ENCODE measurements at places on chromosomes 6 and 20. TPM values are rescaled to one million over a fixed set of nuclear protein-coding genes. Genes with fewer than 3 reads are reported as not detected.

C4A gene
- 4.0 TPM for total RNA-seq

GJA10 gene
- not detected for total RNA-seq

OR2J3 gene
- not detected for total RNA-seq

DNAH8 gene
- 0.05 TPM for total RNA-seq

COX4I2 gene
- total RNA-seq = not detected

ABHD16B gene
- total RNA-seq = not detected

SLC16A10 gene
- total RNA-seq = 2.8 TPM

PDYN gene
- total RNA-seq = not detected

RNF182 gene
- total RNA-seq = not detected

SAPCD1 gene
- 16.7 TPM for total RNA-seq

TCP11 gene
- not detected for total RNA-seq

LGSN gene
- not detected for total RNA-seq

TXNDC5 gene
- total RNA-seq = 121 TPM

C6orf141 gene
- not detected for total RNA-seq

HS3ST5 gene
- not detected for total RNA-seq

- H3K4me1 ChIP-seq = peaks cover 17% of the 10 kb centered on the region
- no peak for DNase-seq
- H3K36me3 ChIP-seq = peaks cover 6% of the 10 kb centered on the region
- H3K27ac ChIP-seq = no peak overlapping the region
Observed at GRCh38 chr6:159714404-159714803, 12.9 kb upstream of the WTAP start.

GRCh38 chr6:95967594-95967993 lies 48.2 kb upstream of the FUT9 start:
- H3K27me3 ChIP-seq = no peaks in the 10 kb centered on the region
- H3K4me1 ChIP-seq = no peaks in the 10 kb centered on the region
- no peak overlapping the region for H3K4me3 ChIP-seq
- no peaks in the 10 kb centered on the region for H3K36me3 ChIP-seq
- no peak for DNase-seq
- no peak overlapping the region for H3K27ac ChIP-seq

DNA sequence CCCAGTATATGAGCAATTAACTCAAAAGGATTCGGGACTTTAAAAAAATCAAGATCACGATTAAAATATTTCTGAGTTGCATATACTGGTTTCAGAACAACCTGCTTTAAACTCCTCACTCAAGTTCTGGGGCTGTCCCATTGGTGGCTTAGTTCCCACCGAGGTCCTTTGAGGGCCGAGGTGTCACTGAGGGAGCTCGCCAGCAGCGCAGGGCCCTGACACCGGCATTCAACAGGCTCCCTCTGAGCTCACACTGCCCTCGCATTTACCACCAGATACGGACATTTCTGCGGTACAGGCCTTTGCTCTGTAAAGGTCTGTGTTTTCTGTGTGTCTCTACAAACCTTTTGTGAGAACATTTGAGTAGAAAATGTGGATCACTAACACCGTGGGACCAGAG lies 24.4 kb upstream of the BNIP5 start:
- H3K36me3 ChIP-seq = peaks cover 4% of the 10 kb centered on the region
- H3K4me1 ChIP-seq = peaks cover 39% of the 10 kb centered on the region
- DNase-seq = no peak
- peaks cover 10% of the 10 kb centered on the region for H3K27me3 ChIP-seq
- H3K4me3 ChIP-seq = no peak overlapping the region

GRCh38 chr6:108720827-108721226 lies 127.4 kb upstream of the ARMC2 start:
- no peaks in the 10 kb centered on the region for H3K36me3 ChIP-seq
- no peaks in the 10 kb centered on the region for H3K4me1 ChIP-seq

GRCh38 chr6:124867121-124867520 lies 95.1 kb upstream of the RNF217 start:
- no peaks in the 10 kb centered on the region for H3K4me1 ChIP-seq
- H3K36me3 ChIP-seq = no peaks in the 10 kb centered on the region
- no peak overlapping the region for H3K27ac ChIP-seq
- no peak for DNase-seq

GRCh38 chr6:139150920-139151319 lies 16.0 kb downstream of the HECA start:
- H3K27ac ChIP-seq = peak overlapping the region; percentile 88
- H3K4me3 ChIP-seq = peak overlapping the region; percentile 40
- H3K36me3 ChIP-seq = peaks cover 23% of the 10 kb centered on the region
- H3K4me1 ChIP-seq = peaks cover 84% of the 10 kb centered on the region

- H3K4me3 ChIP-seq = no peak overlapping the region
- DNase-seq = no peak
- H3K27me3 ChIP-seq = no peaks in the 10 kb centered on the region
Observed at GRCh38 chr6:74596588-74596987, 609.3 kb downstream of the COL12A1 start.

DNA sequence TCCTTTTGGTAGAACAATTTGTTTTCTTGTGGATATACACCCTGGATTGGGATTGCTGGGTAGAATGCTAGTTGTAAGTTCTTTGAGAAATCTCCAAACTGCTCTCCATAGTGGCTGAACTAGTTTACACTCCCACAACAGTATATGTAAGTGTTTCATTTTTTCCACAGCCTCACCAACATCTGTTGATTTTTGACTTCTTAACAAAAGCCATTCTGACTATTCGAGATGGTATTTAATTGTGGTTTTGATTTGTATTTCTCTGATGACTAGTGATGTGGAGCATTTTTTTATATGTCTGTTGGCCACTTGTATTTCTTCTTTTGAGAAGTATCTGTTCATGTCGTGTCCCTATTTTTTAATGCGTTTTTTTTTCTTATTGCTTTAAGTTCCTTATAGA lies 444.1 kb downstream of the CBLN4 start:
- no peak for DNase-seq
- no peaks in the 10 kb centered on the region for H3K4me1 ChIP-seq
- H3K27me3 ChIP-seq = no peaks in the 10 kb centered on the region

DNA sequence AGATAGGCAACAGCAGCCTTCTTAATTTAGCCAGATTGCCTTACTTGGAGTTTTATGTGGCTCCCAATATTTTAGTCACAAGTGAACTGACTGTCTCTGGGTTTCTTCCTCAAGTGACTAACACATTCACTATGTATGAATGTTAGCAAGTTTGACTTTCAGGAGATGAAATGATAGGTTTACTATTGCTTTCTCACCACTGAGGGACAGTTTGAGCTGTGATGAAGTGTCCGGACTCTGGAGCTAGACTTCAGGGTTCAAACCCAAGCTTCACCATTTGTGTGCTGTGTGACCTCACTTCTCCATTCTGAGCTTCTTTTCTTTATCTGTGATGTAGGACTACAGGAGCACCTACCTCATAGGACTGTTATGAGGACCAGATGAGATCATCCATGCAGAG lies 8.2 kb downstream of the DHX35 start:
- H3K36me3 ChIP-seq = peaks cover 24% of the 10 kb centered on the region
- H3K27ac ChIP-seq = peak overlapping the region; percentile 24

GRCh38 chr6:43933148-43933885 lies 163.3 kb downstream of the VEGFA start:
- H3K4me3 ChIP-seq = no peak overlapping the region
- peaks cover 4% of the 10 kb centered on the region for H3K4me1 ChIP-seq
- H3K27me3 ChIP-seq = no peaks in the 10 kb centered on the region
- H3K27ac ChIP-seq = no peak overlapping the region
- DNase-seq = no peak
- H3K36me3 ChIP-seq = no peaks in the 10 kb centered on the region

GRCh38 chr6:73513496-73513854 lies 7.4 kb downstream of the EEF1A1 start:
- H3K27ac ChIP-seq = peak overlapping the region; percentile 4
- H3K4me3 ChIP-seq = no peak overlapping the region
- no peaks in the 10 kb centered on the region for H3K27me3 ChIP-seq
- H3K4me1 ChIP-seq = peaks cover 34% of the 10 kb centered on the region
- peaks cover 42% of the 10 kb centered on the region for H3K36me3 ChIP-seq

DNA sequence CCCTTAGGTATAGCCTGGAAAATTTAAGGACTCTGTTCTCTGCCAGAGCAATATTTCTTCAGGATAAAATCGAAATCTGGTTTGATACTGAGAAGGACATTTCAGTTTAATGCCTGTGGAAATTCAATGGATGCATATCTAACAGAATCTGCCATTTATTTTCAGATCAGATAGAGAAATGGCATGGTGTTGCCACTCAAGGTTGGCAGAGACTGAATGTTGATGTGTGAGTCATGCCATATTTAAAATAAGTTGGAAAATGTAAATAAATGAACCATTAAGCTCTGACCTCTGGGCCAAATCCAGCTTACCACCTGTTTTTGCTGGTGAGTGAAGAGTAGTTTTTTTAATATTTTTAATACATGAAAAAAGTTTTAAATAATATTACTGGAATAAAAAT lies 594.6 kb downstream of the DOK5 start:
- no peaks in the 10 kb centered on the region for H3K36me3 ChIP-seq
- no peaks in the 10 kb centered on the region for H3K27me3 ChIP-seq
- H3K4me1 ChIP-seq = no peaks in the 10 kb centered on the region
- no peak overlapping the region for H3K4me3 ChIP-seq
- H3K27ac ChIP-seq = no peak overlapping the region
- DNase-seq = no peak

GRCh38 chr6:101582792-101583191 lies 189.3 kb downstream of the GRIK2 start:
- H3K27ac ChIP-seq = no peak overlapping the region
- DNase-seq = no peak
- H3K4me1 ChIP-seq = no peaks in the 10 kb centered on the region
- no peaks in the 10 kb centered on the region for H3K27me3 ChIP-seq
- no peak overlapping the region for H3K4me3 ChIP-seq
- no peaks in the 10 kb centered on the region for H3K36me3 ChIP-seq

GRCh38 chr6:27333642-27334040 lies 21.6 kb upstream of the POM121L2 start:
- H3K27me3 ChIP-seq = peaks cover 10% of the 10 kb centered on the region
- DNase-seq = no peak
- H3K36me3 ChIP-seq = no peaks in the 10 kb centered on the region

GRCh38 chr6:6810727-6811126 lies 222.2 kb downstream of the LY86 start:
- peaks cover 23% of the 10 kb centered on the region for H3K27me3 ChIP-seq
- H3K4me1 ChIP-seq = peaks cover 29% of the 10 kb centered on the region
- no peak overlapping the region for H3K27ac ChIP-seq

DNA sequence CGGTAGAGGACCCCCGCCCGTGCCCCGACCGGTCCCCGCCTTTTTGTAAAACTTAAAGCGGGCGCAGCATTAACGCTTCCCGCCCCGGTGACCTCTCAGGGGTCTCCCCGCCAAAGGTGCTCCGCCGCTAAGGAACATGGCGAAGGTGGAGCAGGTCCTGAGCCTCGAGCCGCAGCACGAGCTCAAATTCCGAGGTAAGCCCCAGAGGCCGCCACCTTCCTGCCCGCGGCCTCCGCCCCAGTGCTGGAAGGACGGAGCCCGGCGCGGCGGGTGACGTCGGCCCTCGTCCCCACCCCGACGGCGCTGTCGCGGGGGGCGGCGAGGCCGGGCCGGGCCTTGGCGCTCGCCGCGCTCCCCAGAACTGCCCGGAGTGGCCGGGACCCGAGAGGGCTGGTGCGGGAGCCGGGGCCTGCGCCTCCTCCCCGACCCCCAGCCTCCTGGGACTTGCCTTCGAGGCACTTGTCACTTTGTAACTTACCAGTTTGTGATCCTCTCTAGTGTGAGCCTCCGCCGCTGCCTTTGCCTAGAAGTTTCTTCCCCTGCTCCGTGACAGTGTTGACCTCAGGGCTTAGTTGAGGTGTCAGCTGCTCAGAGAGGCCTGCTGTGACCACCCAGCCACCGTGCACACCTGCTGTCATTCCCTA lies 417 bp downstream of the VAPB start:
- H3K27ac ChIP-seq = peak overlapping the region; percentile 96
- H3K4me3 ChIP-seq = peak overlapping the region; percentile 99
- peaks cover 44% of the 10 kb centered on the region for H3K4me1 ChIP-seq
- H3K27me3 ChIP-seq = peaks cover 10% of the 10 kb centered on the region
- no peak for DNase-seq
- H3K36me3 ChIP-seq = peaks cover 27% of the 10 kb centered on the region

DNA sequence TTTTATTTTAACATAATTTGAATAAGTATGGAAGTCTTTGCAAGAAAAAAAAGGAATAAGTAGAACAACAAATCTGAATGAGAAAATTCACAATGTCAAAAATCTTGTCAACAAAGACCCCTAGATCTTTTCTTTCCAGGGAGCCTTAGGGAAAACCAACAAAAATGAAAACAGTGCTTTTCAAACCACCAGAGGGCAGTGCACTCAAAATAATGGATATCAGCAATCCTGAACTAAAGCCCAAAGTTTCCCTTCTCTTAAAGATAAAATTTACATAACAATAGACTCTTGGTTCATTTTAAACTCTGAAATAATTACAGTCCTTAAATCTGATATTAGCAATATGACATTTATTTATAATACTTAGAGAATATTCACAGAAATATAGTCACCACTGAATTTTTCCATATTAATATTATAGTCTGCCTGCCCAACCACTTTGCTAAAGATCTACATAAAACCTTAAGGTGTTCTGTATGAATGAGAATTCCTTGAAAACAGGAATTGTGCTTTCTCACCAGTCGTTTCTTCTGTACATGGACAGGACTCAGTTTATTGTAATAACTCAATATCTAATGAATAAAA lies 105.3 kb upstream of the BMP5 start:
- no peak overlapping the region for H3K4me3 ChIP-seq
- H3K36me3 ChIP-seq = no peaks in the 10 kb centered on the region
- H3K27me3 ChIP-seq = no peaks in the 10 kb centered on the region
- DNase-seq = no peak

DNA sequence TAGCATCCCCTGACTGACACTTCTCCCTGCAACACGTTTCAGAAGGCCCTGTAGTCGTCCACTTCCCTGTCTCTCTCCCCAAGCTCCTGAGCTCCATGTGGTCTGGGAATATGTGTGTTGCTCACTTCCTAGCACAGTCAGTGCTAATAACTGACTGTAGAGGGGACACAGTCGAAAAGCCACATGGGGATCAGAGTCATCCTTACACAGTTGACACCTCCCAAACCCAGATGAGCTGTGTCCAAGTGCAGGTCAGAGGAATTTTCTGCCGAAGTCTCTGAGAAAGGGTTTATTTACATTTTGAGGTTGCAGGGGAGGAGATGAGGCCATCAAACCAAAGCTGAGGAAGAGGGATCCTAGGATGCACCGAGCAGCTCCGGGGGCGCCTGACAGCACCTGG lies 3.5 kb upstream of the ADAM33 start:
- DNase-seq = no peak
- no peak overlapping the region for H3K27ac ChIP-seq
- H3K36me3 ChIP-seq = no peaks in the 10 kb centered on the region
- peaks cover 40% of the 10 kb centered on the region for H3K27me3 ChIP-seq
- H3K4me3 ChIP-seq = no peak overlapping the region

DNA sequence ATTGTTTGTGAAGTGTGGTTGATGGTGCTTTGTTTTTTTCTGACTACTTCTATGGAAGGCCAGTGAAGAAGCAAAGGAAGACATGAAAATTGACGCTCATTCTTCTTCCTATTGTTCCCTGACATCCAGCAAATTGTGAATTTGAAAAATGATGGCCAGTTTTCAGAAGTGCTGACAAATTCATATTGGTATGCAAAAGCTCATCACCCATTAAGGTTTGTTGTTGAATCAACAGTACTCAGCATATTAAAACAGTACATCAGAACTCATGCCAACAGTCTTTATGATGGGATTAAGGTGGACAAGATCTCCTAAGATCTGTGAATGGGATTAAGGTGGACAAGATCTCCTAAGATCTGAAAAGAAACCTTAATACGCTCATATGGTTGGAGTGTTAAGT lies 1.0 kb upstream of the MTG2 start:
- H3K27me3 ChIP-seq = no peaks in the 10 kb centered on the region
- peak overlapping the region; percentile 93 for H3K27ac ChIP-seq
- DNase-seq = no peak
- H3K36me3 ChIP-seq = no peaks in the 10 kb centered on the region
- H3K4me3 ChIP-seq = peak overlapping the region; percentile 92
- H3K4me1 ChIP-seq = peaks cover 32% of the 10 kb centered on the region

Measured in activated T-helper 1 cell treated with anti-CD3 and anti-CD28 coated beads, Interleukin-12 subunit alpha, Interleukin-12 subunit beta, Interleukin-2, Interleukin-4 antibody, amounts not matched to agents 30 ng/mL and 10 ng/mL and 1 ng/mL, durations not matched to agents 14 hours and 24 hours and 36 hours (primary cell).